Activated CD8-positive, alpha-beta memory T cell treated with anti-CD3 and anti-CD28 coated beads, Interleukin-2, amount 10 ng/mL, durations not matched to agents 7 days and 5 days (primary cell): ENCODE measurements at places on chromosomes 6 and 20.
A peak's percentile ranks its signal among the peaks of the same experiment; 100 is the strongest.

GRCh38 chr20:17762873-17763557 lies 63.2 kb downstream of the BANF2 start:
- no peak overlapping the region for H3K4me3 ChIP-seq
- no peaks in the 10 kb centered on the region for H3K36me3 ChIP-seq
- no peak for DNase-seq
- no peak overlapping the region for H3K27ac ChIP-seq

DNA sequence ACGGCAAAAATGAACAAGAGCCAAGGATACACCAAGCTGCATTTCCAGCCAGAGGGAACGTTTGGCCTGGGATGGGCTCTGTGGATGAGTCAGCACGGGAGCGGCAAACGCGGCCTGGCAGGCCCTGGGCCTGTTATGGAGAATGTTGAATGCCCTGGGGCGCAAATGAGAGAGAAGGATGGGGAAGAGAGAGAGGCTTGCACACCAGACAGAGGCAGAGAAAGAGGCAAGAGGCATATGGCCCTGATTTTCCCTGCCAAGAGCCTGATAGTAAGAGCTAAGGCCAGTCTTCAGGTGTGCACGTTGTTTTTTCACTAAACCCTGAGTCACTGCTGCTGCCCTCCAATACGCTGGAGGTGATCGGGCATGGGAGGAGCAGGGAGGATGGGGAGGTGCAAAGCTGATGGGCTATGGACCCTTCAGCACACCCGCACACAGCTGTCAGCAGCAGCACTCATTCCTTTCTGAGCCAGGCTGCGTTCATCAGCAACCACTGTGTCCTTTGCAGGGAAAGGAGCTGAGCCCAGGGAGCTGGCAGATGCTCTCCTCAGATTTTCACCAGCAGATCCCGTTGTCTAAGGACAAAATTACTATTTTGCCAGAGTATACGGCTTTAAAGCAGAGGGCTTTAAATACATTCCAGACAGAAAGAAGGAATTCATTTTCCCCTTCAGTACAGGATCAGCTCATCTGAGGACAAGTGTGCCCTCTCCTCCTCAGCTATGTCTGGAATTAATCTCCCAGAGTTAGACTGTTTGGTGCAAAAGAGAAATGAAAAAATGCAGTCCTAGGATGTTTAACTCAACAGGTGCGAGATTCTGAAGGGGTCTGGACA lies 61.7 kb upstream of the SLC22A23 start:
- H3K4me1 ChIP-seq = no peaks in the 10 kb centered on the region
- no peak overlapping the region for H3K27ac ChIP-seq
- peaks cover 7% of the 10 kb centered on the region for H3K27me3 ChIP-seq
- no peak overlapping the region for H3K4me3 ChIP-seq
- DNase-seq = no peak

- H3K27ac ChIP-seq = no peak overlapping the region
- no peaks in the 10 kb centered on the region for H3K27me3 ChIP-seq
- peaks cover 40% of the 10 kb centered on the region for H3K36me3 ChIP-seq
- no peak overlapping the region for H3K4me3 ChIP-seq
- H3K4me1 ChIP-seq = peaks cover 70% of the 10 kb centered on the region
Measured at GRCh38 chr6:30321692-30322388, 4.9 kb upstream of the TRIM39 start.

GRCh38 chr6:23561732-23562131 lies 564.3 kb upstream of the NRSN1 start:
- no peak overlapping the region for H3K4me3 ChIP-seq
- H3K36me3 ChIP-seq = no peaks in the 10 kb centered on the region
- H3K27me3 ChIP-seq = no peaks in the 10 kb centered on the region
- H3K27ac ChIP-seq = no peak overlapping the region

DNA sequence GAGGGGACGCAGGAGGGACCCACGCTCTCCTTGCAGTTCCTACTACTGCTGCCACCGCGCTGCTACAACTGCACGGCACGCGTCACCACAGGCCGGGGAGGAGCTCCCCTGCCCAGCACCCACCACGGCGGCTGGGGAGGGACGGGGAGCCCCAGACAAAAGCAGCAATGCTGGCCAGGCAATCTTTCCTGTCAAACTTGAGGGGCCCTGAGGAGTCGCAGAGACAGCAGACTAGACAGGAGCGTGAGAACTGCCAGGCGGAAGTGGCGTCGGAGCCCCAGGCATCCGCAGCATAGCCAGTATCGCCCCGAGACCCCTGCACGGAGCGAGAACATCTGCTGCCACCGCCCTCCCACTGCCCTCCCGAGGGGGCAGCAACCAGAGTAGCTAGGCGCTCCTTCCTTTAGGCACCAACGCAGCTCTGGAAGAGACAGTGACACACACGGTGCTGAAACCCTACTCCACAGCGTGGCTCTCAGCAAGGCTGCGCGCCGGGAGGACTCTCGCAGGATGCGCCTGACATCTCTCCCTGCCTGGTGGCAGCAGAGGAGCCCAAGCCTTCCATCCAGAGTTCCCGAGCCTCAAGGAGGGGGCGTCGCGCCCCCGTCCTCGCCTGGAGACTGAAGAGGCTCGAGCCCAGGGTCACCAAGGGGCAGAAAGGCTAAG lies 2.2 kb downstream of the TAF4 start:
- H3K4me3 ChIP-seq = peak overlapping the region; percentile 68
- no peak for DNase-seq
- H3K27me3 ChIP-seq = no peaks in the 10 kb centered on the region
- H3K27ac ChIP-seq = no peak overlapping the region

DNA sequence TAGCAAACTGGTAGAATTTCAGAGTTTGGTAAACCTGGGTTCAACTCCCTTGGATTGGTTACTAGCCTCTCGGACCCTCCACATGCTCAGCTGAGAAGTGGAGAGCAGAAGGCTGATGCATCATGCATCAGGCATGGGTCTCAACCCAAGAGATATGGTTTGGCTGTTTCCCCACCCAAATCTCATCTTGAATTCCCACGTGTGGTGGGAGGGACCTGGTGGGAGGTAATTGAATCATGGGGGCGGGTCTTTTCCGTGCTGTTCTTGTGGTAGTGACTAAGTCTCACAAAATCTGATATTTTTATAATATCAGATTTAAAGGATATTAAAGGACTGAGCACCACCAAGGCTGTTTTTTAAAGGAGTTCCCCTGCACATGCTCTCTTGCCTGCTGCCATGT lies 75.1 kb downstream of the PPP1R3G start:
- H3K4me3 ChIP-seq = no peak overlapping the region
- H3K27me3 ChIP-seq = no peaks in the 10 kb centered on the region
- H3K36me3 ChIP-seq = no peaks in the 10 kb centered on the region
- no peak for DNase-seq

- peaks cover 54% of the 10 kb centered on the region for H3K4me1 ChIP-seq
- H3K27me3 ChIP-seq = no peaks in the 10 kb centered on the region
- peaks cover 2% of the 10 kb centered on the region for H3K36me3 ChIP-seq
- H3K27ac ChIP-seq = peak overlapping the region; percentile 71
- DNase-seq = no peak
Measured at GRCh38 chr6:15340775-15341174, 94.9 kb downstream of the JARID2 start.

GRCh38 chr6:74749211-74750147 lies 456.4 kb downstream of the COL12A1 start:
- no peaks in the 10 kb centered on the region for H3K36me3 ChIP-seq
- H3K27ac ChIP-seq = no peak overlapping the region
- no peak overlapping the region for H3K4me3 ChIP-seq
- no peak for DNase-seq

DNA sequence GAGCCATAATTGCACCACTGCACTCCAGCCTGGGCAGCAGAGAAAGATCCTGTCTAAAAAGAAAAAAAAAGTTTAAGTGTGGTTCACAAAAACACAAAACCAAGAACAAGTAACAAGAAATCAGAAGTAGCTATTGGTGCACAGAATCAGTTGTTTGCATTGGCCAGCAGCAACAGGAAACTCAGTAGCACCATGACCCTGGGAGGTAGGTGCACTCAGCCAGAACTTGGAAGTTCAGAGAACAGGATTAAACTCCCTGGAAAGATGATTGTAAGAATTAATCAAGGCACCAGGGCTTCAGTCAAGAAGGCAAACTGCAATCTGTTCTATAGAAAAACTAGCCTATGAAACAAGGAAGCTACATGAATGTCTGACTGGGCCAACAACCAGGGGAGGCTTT lies 267.9 kb downstream of the COL12A1 start:
- no peak for DNase-seq
- no peaks in the 10 kb centered on the region for H3K27me3 ChIP-seq
- H3K4me1 ChIP-seq = no peaks in the 10 kb centered on the region
- no peak overlapping the region for H3K27ac ChIP-seq

DNA sequence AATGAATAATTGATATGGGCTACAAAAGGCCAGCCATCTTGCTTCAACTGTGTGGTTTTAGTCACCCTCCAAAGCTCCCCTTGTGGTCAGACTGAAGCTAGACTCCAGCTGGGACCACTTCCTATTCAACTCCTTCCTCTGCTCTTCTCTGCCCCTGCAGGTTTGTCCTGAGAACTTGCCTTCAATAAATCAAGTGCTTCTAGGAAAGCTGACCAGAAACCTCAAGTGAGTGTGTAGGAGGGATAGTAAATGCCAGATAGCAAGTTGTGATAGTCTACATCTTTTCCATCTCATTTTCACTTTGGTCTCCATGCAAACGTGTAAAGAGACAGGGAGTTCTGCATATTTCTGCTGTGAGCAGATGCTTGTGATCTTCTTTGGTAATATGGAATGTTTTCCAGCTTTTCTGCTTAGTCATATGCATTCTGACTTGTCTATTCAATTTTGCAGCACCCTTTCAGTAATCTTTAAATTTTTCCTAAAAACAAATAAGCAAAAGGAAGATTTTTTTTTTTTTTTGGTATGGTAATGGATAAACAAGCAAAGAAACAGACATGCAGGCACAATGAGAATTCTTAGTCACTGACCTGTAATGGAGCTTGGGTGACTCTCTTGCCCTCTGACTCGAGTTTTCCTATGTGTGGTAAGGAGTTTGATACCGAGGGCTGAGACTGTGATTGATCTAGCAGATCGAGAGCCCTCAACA lies 201.3 kb upstream of the BTBD3 start:
- DNase-seq = no peak
- no peak overlapping the region for H3K27ac ChIP-seq
- no peaks in the 10 kb centered on the region for H3K4me1 ChIP-seq
- no peaks in the 10 kb centered on the region for H3K36me3 ChIP-seq
- H3K4me3 ChIP-seq = no peak overlapping the region

GRCh38 chr6:21984561-21984960 lies 312.3 kb downstream of the PRL start:
- DNase-seq = no peak
- no peak overlapping the region for H3K4me3 ChIP-seq
- no peaks in the 10 kb centered on the region for H3K36me3 ChIP-seq

DNA sequence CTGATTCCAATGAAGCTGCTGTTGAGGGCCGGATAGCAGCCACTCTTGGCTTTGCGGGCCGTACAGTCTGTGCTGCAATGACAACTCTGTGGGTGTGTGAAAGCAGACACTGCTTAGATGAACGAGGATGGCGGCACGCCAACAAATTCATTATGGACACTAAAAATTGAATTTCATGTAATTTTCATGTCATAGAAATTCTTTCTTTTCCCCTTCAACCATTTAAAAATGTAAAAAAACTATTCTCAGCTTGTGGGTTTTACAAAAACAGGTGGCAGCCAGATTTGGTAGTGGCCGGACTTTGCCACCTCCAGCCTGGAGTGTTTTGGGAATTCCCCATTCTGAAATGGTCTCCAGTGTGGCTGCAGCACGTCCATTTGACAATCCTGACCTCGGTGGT lies 26.0 kb downstream of the MAS1 start:
- no peak overlapping the region for H3K27ac ChIP-seq
- no peak overlapping the region for H3K4me3 ChIP-seq
- no peak for DNase-seq
- peaks cover 1% of the 10 kb centered on the region for H3K4me1 ChIP-seq
- no peaks in the 10 kb centered on the region for H3K36me3 ChIP-seq

DNA sequence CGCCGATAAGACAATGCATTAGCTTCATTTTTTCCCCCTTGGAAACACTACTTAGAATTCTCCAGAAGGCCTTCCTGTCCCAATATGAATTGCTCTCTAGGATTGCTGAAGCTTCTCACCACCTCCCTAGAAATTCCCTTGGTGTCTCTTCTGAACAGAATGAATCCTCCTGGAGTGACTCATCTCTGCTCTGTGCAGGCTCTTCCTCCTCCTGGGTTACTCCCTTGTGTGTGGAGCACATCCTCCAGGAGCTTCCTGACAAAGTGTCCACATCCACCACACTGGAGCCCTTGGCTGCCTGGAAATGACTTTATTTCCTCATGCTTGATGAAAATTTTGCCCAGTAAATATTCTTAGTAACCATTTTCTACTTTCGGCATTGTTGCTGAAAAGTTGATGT lies 54.4 kb downstream of the DTNBP1 start:
- no peak overlapping the region for H3K4me3 ChIP-seq
- no peaks in the 10 kb centered on the region for H3K27me3 ChIP-seq
- no peak overlapping the region for H3K27ac ChIP-seq
- peaks cover 18% of the 10 kb centered on the region for H3K36me3 ChIP-seq
- no peak for DNase-seq

- peaks cover under 1% of the 10 kb centered on the region for H3K4me1 ChIP-seq
- H3K36me3 ChIP-seq = no peaks in the 10 kb centered on the region
- no peak for DNase-seq
- no peak overlapping the region for H3K4me3 ChIP-seq
Measured at GRCh38 chr20:61725145-61725544, 340.5 kb downstream of the TAF4 start.

DNA sequence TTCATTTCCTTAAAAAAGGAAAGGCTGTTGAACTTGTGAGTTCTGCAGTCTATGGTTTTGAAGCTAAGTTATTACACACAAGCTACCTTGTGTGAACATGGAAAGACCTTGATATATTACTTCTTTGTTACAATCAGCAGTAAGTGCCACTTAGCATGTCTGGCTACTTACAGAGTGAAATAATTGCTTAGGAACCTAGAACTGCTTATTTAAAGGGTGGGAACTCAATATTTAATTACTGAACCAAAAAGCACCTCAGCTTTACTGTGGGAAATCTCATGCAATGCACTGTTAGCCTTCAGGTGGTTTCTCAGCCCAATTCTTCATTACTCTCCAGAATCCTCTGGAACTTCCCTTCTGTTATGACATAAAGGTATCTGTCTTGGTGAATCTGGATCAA lies 17.9 kb downstream of the PERP start:
- no peaks in the 10 kb centered on the region for H3K4me1 ChIP-seq
- H3K36me3 ChIP-seq = peaks cover 9% of the 10 kb centered on the region
- no peak overlapping the region for H3K27ac ChIP-seq
- peaks cover 3% of the 10 kb centered on the region for H3K27me3 ChIP-seq
